Activated CD4-positive, alpha-beta T cell treated with anti-CD3 and anti-CD28 coated beads, Interleukin-2, amount 10 ng/mL, durations not matched to agents 24 days and 14 days (primary cell): ENCODE measurements at places on chromosomes 4 and X.

DNA sequence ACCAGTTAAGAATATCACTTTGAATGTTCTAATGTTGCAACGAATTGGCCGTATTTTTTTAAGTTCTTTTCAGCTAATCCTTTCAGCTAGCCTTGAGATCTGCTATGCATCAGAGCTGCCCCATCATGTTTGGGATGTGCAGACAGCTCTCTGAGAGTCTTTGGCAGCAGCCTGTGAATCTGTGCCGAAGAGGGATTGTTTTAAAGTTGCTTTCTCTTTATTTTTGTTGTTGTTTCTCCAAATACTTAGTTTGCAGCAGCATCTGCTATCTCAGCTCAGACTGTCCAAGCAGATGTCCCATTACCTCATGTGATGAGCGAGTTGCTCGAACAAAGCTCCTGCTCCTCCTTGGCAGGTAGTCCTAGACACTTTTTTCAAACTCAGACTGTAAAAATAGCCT is 1002.5 kb upstream of the INTU start:
- no peaks in the 10 kb centered on the region for H3K27me3 ChIP-seq
- DNase-seq: no peak
- H3K27ac ChIP-seq: no peak overlapping the region
- H3K36me3 ChIP-seq: no peaks in the 10 kb centered on the region

- DNase-seq: no peak
- no peaks in the 10 kb centered on the region for H3K36me3 ChIP-seq
- no peak overlapping the region for H3K27ac ChIP-seq
- no peaks in the 10 kb centered on the region for H3K27me3 ChIP-seq
- no peak overlapping the region for H3K4me3 ChIP-seq
- H3K4me1 ChIP-seq: no peaks in the 10 kb centered on the region
Observed at GRCh38 chrX:103615781-103616371, 8.1 kb downstream of the TCEAL3 start.

GRCh38 chrX:31508338-31508737 is 436.5 kb upstream of the FTHL17 start:
- H3K4me1 ChIP-seq: no peaks in the 10 kb centered on the region
- no peak overlapping the region for H3K27ac ChIP-seq
- H3K36me3 ChIP-seq: no peaks in the 10 kb centered on the region
- no peak for DNase-seq
- no peak overlapping the region for H3K4me3 ChIP-seq

- no peak for DNase-seq
- no peak overlapping the region for H3K27ac ChIP-seq
- peaks cover 3% of the 10 kb centered on the region for H3K27me3 ChIP-seq
- peaks cover 2% of the 10 kb centered on the region for H3K4me1 ChIP-seq
- H3K36me3 ChIP-seq: no peaks in the 10 kb centered on the region
Observed at GRCh38 chr4:6633091-6633906, 7.2 kb upstream of the MRFAP1 start.

DNA sequence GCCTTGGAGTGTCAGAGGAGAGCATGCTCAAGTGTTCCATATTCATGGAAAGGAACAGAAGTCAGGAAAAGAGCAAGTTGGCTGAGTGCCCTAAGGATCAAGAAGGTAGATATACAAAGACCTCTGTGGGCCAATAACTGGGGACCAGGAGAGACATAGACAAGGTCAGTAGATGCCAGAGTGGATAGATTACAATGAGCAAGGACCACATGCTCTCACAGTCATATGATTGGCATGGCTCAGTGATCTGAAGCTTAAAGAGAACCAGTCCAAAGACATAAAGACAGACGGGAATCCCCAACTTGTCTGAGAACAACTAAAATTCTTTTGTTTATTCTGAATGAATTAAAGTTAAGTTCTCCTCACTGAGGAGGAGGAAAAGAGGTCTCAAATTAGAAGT is 289.7 kb downstream of the HS3ST1 start:
- no peak overlapping the region for H3K4me3 ChIP-seq
- no peak for DNase-seq
- no peaks in the 10 kb centered on the region for H3K27me3 ChIP-seq
- H3K36me3 ChIP-seq: no peaks in the 10 kb centered on the region
